ENCODE measurements at places on chromosomes 12 and 14.

- no peak for DNase-seq
Observed at GRCh38 chr14:30214461-30215090, 286.9 kb upstream of the PRKD1 start.

DNA sequence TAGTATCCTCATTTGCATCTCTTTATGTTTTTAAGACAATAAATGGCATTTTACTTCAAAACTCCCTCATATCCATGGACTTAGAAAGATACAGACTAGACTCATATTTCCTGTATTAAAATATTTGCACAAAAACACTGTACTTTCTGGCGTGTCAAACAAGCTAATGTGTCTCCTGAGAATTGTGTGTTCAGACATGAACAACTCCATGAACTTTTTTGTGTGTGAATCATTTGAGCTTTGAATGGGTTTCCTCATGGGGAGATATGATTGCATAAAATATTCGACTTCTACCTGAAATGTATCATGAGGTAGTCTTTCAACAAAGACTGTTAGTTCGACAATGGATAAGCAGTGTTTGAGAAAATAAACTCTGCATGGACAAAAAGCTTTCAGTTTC lies 58.8 kb downstream of the TMEM30B start:
- no peak for DNase-seq

DNA sequence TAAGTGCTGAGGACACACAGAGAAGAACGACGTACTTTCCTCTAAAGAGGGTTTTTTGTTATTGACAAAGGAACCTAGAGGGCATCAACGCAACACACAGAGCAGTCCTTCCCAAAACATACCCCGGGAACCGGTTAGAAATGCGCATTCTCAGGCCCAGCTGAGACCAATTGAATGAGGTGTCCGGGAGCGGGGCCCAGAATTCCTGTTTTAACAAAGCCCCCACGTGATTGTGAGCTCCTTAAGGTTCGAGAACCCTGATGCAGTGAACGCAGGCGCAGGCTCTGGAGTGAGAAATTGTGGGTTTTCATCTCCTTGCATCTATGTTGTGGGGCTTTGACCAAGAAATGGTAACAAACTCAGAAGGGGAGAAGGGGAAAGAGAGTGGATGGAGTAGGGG lies 51.0 kb upstream of the TBX3 start:
- no peak for DNase-seq

DNA sequence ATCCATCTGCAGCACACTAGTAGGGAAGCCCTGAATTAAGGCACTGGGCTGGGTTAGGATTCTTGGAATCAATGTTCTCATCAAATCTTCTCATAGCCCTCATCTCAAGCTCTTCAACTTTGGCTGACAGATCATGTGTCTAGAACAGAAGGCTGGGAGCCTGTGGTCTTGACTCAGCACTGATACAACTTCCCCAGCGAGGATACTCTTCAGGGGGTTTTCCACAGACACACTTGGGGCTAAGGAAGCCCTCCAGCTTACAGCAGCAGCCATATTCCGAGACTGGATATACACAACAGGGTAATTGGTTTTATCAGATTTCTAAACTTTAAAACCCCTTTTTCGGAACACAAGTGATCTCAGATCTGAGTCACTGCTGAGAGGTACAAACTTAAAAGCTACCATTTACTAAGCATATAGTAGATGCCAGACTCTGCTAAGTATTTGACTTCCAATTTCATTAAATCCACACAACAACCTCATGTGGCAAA lies 3.5 kb downstream of the FMNL3 start:
- no peak for DNase-seq

DNA sequence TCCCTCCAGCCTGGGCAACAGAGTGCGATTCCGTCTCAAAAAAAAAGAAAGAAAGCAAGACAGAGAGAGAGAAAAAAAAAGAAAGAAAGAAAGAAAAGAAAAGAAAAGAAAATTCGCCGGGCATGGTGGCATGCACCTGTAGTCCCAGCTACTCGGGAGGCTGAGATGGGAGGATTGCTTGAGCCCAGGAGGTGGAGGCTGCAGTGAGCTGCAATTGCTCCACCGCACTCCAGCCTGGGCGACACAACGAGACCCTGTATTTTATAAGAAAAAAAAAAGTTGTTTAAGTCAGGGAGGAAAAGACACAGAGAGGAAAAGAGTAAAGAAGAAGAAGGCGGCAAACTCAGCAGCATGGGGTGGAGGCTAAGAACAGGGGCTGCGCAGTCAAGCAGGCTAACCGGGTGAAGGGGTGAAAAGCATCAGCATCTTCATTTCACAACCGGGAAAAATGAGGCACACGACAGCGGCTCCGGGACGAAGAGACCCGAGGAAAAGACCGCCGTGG lies 557 bp upstream of the FICD start:
- no peak for DNase-seq

- no peak for DNase-seq
Observed at GRCh38 chr12:94169966-94170689, 21.8 kb downstream of the PLXNC1 start.

DNA sequence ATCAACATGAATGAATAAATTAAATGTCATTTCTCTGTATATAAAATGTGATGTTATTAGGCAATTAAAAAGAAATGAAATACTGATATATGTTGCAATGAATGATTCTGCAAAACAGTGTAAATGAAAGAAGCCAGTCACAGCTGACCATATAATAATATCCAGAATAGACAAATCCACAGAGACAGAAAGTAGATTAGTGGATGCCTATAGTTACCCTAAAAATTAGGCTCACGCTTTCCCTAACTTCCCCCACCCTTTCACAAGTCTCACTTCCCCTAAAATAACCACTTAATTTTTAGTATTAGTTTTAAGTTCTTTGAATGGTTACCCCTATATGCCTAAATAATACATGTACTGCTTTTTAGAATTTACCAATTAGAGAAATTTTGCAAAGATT lies 348.9 kb upstream of the FAR2 start:
- DNase-seq: no peak

Data from GOT3 (cell line).